ENCODE measurements at places on chromosomes 16 and 17.

DNA sequence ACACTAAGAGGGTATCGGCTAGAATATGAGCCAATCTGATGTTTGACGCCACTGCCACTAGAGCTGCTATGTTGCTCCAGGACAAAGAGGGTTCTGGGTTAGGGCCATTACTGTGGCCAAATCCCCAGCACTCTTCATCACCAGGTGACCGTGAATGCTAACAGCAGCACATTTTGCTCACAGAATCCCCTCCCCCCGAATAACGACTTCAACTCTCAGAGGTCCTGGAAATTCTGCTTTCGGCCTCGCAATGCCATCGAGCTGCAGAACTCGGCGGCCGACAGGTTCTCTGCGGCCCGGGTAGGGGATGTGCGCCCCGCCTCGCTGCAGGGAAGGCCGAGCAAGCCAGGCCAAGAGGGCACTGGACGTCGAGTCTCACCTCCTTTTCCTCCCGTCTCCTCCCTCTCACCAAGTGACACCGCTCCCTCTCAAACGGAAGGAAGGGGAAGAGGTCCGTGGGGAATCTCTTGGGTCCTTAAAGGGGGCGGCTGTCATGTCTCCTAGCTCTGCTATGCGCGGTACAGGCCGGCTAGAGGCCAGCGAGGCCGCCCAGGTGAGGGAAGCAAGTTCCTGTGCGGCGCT is 31.9 kb downstream of the CDK5R1 start:
- DNase-seq: no peak

- DNase-seq: no peak
These were observed 75.6 kb upstream of the RBFOX1 start for GRCh38 chr16:7257016-7257415.

- no peak for DNase-seq
These were observed 1.4 kb downstream of the CLDN9 start for GRCh38 chr16:3013998-3014690.

DNA sequence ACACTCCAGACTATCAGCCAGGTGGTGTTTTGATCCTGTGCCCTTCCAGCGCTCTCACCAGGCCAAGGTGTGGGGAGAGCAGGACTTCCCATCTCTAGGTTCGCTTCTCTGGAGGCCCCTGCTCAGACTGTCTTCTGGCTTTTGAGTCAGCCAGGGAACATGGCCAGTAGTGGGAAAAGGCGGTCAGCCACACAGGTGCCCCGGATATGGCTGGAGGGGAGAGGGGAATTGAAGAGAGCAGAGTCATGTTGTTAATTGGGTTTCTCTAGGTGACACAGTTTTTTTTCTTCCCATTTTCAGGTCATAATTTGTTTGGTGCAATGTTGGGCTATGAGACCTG is 1.5 kb downstream of the MINK1 start:
- no peak for DNase-seq

DNA sequence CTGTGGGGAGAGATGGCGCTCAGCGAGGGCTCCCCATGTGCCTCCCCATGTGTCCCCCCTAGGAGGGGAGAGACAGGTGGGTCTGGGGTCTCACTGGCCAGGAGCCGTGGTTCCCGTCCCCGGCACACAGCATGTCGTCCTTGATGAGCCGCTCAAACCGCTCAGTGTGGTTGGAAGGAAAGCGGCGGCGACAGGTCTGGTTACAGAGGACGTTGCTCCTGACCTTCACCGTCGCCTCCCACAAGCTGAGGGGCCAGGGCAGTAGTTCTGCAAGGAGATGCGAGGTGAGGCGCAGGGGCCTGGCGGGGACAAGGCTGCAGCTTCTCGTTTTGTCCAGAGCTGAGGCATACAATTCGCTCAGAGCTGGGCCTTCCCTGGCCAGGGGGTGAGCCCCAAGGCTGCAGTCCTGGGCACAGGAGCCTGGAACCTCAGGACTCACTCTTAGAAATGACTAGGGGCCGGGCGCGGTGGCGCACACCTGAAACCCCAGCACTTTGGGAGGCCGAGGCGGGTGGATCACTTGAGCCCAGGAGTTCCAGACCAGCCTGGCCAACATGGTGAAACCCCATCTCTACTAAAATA is 22.8 kb upstream of the UBE2I start:
- DNase-seq: no peak

GRCh38 chr17:50899559-50900319 is 33.6 kb upstream of the TOB1 start:
- no peak for DNase-seq

DNA sequence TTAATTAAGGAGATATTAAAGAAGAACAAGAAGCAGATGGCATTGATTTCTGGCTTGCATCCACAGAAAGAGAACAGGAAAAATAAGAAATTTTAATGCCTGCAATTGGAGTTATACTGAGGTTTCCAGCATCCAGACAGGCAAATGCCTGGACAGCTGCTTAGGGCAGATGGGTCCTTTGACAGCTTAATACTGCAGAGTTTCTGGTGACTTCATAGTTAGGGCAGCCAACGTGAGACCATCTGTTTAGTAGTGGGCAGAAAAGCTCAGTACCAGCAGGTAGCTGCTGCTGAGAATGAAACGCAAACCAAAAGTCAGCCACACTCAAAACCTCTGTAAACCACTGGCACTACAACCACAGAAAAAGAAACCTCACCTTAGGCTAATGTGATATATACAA is 109.8 kb downstream of the CDK5R1 start:
- DNase-seq: peak; percentile 48

DNA sequence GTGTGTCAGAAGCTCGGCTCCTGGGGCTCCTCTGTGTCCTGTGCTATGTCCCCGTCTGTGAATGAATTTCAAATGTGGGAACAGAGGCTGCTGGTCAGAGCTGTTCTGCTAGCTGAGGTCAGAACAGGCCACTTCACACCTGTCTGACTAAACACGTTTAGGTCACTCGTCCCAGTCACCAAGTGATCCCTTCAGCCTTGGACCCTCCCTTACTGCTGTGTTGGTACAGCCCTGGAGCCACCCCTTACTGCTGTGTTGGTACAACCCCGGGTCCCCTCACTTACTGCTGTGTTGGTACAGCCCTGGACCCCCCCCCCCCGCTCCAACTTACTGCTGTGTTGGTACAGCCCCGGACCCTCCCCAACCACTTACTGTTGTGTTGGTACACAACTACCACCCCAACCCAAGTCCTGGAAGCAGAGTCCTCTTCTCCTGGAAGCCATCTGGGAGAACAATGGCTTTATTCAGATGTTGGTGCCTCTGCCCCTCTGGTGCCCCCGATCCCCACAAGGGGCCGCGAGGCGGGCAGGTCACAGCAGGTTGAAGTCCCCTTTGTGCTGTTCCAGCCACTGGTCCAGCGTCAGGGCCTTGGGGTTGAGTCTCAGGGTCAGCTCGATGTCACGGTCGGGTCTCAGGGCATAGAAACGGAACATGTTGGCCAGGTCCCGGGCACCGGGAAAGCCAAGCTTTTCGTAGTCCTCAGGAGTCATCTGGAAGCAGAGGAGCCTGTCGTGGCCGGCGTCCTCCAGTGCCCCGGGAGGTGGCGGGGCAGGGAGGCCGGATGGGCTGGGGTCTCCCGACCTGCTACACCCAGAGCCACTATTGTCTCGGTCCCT is 13.0 kb downstream of the NMRAL1 start:
- DNase-seq: no peak

DNA sequence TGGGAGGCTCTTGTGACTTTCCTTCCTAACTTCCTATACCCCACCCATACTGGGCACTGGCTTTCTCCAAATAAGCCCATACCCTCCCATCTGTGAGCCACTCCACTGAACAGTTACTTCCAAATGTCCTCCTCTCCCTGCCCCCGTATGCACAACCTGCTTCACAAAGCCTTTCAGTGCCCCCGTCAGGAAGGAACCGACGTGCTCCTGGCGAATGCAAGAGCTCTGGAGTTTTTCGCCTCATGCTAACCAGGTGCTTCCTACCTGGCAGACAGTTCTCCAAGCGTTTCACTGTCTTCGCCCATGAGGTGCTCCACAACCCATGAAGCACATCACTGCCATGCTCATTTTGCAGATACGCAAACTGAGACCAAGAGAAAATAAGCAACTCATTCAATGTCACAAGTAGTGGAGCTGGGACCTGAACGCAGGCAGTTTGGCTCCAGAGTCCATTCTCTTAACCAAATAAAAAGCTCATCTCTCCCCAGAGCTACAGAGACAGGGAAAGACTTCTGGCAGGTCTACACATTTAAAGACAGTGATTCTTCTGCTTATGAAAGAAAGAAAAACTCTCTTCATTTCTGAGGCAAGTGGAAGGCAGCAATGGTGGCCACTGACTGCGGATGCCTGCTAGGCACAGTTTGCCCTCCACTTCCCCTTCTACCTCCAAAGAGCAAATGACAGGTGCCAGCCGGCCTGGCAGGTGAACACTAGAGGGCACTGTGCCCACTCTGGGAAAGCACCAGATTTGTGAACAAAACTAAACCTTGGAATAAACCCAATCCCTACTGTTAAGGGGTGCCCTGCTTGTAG is 23.8 kb downstream of the SPHK1 start:
- DNase-seq: peak; percentile 76

- no peak for DNase-seq
These were observed 153.7 kb downstream of the NTN1 start for GRCh38 chr17:9174779-9175574.

GRCh38 chr16:28974007-28974436 is 556 bp upstream of the SPNS1 start:
- peak; percentile 36 for DNase-seq

DNA sequence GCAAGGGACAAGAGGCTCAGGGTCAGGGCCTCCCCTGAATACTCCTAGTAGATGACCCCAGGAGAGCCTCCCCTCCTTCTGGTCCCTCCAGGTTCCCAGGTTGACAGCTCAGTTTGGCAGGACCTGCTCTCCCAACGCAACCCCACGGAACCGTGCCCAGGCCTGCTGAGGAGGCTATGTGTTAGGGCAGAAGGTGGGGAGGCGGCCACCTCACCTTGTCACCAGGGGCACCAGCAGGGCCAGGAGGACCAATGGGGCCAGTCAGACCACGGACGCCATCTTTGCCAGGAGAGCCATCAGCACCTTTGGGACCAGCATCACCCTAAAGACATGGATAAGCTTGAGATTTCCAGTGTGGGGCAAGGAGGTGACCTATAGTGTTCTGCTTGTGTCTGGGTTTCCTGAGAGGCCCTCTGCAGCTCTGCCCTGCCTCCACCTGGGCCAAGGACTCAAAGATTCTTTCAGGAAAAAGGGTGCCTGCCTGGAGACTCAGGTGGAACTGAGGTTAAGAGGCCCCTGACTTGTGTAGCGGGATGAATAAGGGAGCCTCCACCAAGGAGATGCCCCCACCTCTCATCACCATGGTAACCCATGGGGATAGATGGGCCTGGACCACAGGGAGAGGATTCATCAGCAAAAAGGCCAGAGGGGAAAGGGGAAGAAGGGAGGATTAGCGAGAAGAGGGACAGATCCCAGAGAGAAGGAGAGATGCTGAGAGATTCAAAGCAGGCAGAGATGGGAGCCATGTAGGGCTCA is 10.7 kb downstream of the COL1A1 start:
- no peak for DNase-seq

DNA sequence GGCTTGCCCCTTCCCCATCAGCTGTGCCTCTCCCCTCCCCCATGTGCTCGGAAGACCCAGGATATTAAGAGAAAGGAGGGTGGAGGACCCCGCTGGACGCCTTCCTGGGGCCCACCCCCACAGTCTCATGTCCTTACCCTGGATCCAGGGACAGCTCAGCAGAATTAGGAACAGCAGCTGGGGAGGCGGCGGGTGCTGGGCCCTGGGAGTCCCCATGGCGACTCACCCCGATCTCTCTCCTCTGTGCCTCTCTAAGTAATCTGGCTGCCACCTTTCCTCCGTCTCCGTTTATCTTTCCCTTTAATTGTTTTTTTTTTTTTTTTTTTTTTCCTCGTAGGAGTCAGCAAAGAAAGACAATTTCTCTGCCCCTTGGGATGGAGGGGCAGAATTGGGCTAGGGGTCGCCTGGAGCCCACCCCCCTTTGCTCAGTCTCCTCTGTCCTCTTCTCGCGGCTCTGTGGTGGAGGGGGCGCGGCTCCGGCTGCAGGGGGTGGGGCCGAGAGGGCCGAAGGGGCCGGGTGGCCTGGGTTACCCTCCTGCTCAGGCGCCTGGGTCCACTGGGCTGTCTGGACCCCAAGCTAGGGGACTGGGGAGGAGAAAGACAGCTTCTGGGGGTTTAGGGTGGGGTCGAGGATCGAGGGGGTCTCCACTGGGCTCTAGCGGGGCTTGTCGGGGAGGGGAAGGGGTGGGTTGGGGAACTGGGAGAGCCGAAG is 390 bp downstream of the SEZ6L2 start:
- no peak for DNase-seq

DNA sequence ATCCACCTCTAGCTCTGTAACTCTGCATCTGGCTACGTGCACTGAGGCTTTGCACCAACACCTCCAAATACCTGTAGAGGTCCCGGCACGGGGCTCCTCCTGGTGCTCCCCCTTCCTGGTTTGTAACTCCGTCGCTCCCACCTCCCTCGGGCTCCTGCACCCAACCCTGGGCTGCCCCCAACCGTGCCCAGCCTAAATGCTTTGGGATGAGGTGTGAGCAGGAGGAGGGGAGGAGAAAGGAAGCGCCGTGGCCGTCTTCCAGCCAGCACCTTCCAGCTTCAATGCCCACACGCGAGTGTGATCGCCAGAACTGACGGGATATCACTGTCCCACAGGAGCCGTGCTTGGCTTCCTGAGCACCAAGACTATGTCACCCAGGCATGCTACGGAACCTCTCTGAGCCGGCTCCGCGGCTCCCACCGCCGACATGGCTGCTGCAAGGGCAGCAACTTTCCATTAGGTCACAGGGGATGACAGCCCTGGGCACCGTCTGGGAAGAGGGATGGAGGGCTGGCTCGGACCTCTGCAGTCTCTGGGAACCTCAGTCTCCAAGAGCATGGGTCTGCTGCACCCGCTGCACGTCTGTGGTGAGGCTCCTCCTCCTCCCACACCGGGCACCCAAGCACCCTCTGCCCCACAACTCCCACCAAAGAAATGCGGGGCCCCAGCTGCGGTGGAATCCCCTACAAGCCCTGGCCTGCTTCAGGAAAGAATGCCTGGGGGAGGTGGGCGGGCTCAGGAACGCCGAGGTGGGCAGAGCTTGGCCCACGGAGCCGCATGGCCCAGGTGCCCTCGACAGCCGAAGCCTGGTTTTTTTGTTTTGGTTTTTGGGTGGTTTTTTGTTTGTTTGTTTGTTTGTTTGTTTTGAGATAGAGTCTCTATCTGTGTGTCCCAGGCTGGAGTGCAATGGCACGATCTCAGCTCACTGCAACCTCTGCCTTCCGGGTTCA is 6.4 kb upstream of the SLC38A10 start:
- no peak for DNase-seq

DNA sequence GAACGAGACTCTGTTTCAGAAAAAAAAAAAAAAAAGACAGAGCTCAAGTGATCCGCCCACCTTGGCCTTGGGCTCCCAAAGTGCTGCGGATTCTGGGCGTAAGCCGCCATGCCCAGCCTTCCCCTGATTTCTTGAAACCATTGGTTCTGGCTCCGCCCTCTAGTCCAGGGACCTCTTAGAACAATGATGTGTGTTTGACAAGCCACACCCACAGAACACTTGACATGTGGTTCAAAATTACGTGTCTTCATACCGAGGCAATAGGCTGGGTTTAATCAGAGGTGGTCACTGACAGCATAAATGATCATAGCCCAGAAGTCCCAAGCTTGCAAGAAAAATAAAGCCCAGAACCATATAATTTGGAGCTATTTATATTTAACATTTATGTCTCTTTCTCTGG is 23.0 kb downstream of the KNOP1 start:
- DNase-seq: no peak

- DNase-seq: no peak
These were observed 21.9 kb upstream of the NKD1 start for GRCh38 chr16:50526249-50526648.
